ENCODE measurements at places on chromosomes 5 and 9.

DNA sequence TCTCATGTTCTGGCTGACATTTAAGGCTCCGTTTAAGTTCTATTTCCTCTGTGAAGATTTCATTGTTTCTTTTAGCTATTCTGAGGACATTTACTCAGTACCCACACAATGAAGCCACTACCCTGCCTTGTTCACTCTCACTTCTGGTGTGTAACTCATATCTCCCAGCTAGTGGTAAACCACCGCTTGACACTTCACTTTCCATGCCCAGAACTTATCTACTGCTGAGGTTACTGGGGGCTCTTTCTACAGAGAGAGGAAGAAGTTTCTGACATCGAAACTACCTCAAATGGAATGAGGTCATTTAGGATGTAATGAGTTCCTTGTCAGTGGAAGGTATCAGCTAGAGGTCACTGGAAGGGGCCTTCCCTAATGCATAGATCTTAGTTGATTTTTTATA lies 501.5 kb downstream of the DMAC1 start:
- peak; percentile 73 for DNase-seq

DNA sequence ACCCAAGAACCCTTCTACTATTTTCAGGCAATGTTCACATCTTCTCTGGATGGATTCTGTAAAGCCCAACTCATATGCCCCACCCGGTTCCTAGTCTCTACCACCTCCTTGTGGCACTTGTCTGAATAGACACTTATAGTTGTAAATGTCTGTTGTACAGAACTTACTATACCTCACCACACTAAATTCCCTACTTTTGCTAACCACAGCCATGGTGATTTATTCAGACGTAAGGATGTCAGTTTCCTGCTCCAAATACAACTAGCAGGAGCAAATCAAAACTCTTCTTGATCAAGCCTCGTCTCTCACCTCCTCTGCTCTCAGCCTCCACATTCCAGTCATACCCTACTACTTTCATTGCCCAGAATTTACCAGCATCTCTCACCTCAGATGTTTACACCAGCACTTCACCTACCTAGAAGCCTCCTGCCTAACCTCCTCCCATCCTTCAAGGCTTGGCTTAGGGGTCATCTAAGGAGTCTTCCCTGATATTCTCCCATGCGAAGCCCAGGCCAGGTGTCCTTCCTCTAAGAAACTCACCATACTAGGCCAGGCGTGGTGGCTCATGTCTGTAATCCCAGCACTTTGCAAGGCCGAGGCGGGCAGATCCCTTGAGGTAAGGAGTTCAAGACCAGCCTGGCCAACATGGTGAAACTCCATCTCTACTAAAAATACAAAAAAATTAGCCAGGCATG lies 75.5 kb downstream of the MAPKAP1 start:
- DNase-seq, result peak; percentile 57

DNA sequence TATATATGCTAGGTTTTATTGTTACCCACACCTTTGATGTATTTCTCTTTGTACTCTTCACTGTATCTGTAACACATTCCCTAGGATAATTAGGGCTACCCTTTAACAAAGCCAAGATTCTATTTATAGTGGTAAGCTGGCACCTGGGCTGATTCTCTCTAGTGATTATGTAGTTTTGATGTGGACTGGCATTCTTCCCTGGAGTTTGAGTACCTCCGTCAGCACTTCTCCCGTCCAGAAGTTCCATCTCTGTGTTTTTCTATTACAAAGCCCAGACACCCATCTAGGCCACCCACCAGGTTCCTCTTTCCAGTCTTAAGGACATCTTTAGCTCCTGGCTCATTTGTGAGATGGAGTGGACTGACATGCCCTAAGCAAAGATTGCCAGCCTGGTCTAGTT lies 55.9 kb upstream of the CDKN2B start:
- no peak for DNase-seq

DNA sequence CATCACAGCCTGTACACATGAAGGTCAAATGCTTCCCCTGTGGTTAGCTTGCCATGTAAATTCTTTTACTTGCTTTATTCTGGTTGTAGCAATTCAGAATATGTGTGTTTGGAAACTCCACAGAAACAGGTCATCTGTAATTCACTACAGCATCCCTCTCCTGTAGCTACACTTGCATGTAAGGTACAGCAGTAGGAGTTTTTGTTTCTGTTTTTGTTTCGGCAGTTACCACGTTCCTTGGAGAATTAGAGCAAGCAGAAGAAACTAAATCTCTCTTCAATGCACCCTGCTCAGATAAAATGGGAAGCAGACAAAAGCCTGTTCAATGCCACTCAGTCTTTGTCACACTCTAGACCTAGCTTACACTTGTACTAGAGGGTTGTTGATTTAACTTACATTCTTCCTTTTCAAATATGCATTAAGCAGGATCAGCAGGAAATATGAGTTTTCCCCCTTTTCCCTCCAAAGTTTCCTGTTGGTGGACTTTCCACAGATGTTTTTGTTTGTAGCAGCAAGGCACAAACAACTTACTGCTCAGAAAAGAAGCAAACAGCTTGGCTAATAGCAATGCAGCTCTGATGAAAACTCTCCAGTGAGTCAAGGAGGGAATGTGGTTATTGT lies 80.9 kb downstream of the YIPF5 start:
- no peak for DNase-seq

GRCh38 chr9:68685770-68686169 lies 19.3 kb upstream of the PIP5K1B start:
- peak; percentile 65 for DNase-seq

GRCh38 chr5:2335733-2336515 lies 415.6 kb downstream of the IRX2 start:
- DNase-seq, result no peak

- peak; percentile 84 for DNase-seq
Measured at GRCh38 chr9:93133681-93134014, 403 bp downstream of the NINJ1 start.

GRCh38 chr9:126988857-126989256 lies 74.3 kb downstream of the RALGPS1 start:
- no peak for DNase-seq

GRCh38 chr9:33158843-33159776 lies 8.0 kb downstream of the B4GALT1 start:
- no peak for DNase-seq

DNA sequence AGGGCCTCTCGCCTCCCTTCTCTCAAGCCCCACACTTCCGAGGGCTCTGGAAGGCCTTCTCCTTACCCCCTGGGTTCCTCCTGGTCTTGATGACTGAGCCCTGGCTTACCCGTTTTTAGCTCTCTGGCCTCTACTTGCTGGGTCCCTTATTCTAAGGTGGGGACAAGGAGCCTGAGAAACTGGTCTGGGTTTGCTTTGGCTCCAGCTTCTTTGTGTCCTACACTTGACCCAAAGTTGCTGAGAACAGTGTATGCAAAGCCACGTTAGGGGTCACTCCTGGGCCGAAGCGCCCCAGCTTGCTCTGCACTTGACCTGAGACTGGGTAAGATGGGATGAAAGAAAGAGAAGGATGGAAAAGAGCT lies 788 bp downstream of the ZNF346 start:
- DNase-seq, result peak; percentile 35

DNA sequence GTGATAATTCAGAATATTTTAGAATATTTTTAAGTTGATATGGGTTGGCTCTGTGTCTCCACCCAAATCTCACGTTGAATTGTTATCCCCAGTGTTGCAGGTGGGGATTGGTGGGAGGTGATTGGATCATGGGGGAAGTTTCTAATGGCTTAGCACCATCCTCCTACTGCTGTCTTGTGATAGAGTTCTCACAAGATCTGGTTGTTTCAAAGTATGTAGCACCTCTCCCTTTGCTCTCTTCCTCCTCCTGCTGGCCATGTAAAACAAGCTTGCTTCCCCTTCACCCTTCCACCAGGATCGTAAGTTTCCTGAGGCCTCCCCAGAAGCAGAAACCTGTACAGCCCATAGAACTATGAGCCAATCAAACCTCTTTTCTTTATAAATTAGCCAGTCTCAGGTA lies 214.6 kb upstream of the C9orf72 start:
- no peak for DNase-seq

DNA sequence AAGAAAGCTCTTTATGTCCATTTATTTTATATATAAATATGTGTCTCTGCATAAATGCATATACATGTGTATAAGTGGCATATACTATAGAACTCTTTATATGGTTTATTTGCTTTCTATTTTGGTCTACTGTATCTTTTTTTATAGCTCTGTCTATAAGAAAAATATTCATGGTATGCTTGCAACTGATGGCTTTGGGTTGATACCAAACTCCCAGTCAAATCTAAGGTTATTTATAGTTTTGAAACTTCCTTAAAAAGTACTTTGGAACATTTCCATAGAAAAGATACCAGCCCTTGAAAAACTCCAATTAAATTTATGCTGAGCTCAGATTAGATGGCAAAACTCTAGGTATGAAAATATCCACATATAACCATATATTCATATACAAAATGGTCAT lies 120.0 kb upstream of the KLF9 start:
- no peak for DNase-seq

GRCh38 chr5:11324521-11325289 lies 563.7 kb upstream of the DAP start:
- no peak for DNase-seq

GRCh38 chr5:60248901-60249300 lies 355.4 kb upstream of the PDE4D start:
- peak; percentile 8 for DNase-seq

DNA sequence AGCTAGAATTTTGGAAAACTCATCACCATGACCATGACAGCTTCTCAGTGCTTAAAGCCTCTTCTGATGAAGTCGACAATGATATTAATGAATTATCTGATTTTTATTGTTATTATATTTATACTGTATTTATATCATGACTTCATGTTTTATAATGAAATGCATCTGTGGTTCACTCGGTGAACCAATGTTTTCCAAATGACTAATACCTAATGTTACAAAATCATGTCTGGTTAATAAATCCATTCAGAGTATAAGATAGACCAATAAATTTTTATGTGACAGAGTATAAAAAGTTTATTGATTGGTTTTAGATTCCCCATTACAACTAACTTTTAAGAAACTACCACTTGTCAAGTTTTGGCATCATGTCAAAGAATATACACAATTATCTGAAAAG lies 416.5 kb downstream of the MLLT3 start:
- no peak for DNase-seq

DNA sequence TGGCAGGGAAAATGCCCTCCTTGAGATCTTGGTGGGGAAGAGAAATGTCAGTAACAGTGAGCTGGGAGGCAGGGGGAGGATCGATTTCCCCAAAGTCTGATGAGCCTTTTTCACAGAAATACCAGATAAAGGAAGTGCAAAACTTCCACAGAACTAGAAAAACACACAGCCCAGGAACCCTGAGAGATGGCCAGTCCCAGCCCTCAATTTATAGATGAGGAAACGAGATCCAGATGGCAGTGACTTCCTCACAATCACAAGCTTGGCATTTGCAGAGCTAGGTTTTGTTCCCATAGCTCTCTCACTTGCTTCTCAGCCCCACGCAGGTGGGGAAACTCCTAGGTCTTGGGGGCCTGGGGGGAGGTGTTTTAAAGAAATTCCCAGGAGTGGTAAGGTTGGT lies 3.8 kb upstream of the GGTA1 start:
- no peak for DNase-seq

- no peak for DNase-seq
Measured at GRCh38 chr5:122715095-122715494, 59.8 kb upstream of the SNX2 start.

- no peak for DNase-seq
Measured at GRCh38 chr9:5040730-5041389, 55.8 kb downstream of the JAK2 start.
